ENCODE measurements at places on chromosomes 2 and 18.

GRCh38 chr18:51193621-51194287 lies 3.7 kb downstream of the MEX3C start:
- DNase-seq = no peak

GRCh38 chr18:24878289-24878688 lies 417.9 kb downstream of the HRH4 start:
- DNase-seq = no peak

- peak; percentile 69 for DNase-seq
Measured at GRCh38 chr18:48161911-48162698, 231.6 kb upstream of the SMAD2 start.

DNA sequence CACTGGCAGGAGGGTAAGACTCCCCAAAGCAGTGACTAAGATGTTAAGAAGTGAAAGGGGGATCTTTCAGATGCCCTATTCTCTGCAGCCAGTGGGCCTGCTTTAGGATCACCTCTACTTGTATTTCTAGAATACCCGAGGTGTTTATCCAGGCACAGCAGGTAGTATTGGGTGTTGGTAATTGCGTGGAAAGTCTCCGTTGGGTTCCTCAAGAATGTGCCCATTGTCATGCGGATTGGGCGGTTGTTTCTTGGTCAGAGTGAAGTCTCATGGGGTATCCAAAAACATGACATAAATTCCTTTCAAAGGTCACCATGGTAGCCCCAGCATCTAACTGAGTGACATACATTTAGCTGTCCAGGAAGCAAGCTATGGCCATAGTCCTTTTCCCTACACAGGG lies 308.8 kb downstream of the RPIA start:
- no peak for DNase-seq

Measured in NCI-H2107 (cell line).